ENCODE measurements at places on chromosomes 7 and 10.

DNA sequence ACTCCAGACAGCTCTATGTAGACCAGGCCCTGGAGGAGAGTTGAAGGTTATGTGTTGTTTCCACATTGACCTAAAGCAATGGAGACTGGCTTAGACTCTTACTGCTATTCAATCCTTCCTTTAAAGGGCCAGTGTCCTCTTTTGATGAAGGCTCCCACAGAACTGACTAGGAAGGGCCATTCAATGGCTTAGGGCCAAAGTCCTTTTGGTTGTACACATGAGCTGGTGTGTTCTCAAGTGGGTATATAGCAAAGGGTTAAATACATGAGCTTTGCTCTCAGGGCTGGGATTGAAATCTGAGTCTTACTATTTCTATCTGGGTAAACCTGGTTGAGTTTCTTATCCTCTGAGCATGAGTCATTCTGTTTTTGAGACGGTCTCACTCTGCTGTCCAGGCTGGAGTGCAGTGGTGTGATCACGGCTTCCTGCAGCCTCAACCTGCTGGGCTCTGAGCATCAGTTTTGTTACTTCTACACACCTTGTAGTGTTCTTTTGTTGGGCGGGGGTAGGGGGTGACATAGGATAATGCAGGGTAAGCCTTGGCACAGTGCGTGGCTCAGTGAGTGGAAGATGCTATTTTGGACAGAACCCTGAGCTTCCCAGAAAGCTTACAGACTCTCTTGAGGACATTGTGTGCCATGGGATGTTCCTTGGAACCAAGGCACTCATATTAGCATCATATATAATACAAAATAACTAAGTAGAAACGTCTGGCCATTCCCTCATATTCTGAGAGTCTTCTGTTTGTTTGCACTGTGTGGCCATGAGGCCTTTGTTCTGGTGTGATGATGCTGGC lies 90.1 kb downstream of the ABCC2 start:
- no peak for DNase-seq

- no peak for DNase-seq
These were observed 20.4 kb upstream of the FIGNL1 start for GRCh38 chr7:50470250-50471163.

- no peak for DNase-seq
These were observed 45.4 kb downstream of the FAM53B start for GRCh38 chr10:124698545-124699469.

DNA sequence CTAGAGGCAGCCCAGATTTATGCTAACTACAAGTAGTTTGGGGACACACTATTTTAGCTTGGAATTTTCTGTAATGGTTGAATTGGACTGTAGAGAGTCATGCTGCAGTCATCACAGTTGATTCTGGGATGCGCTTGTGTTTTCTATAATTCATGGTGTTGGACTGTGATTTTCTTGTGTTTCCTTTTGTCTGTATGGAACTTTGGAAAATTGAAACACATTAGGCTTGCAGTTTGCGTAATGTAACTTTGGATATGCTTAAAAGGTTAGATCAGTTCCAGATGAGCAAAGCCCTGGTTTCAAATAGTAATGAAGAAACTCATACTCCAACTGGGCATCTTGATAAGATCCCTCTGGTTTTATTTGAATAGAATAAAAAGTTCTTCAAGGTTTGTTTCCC lies 502.2 kb downstream of the ARL4A start:
- no peak for DNase-seq

DNA sequence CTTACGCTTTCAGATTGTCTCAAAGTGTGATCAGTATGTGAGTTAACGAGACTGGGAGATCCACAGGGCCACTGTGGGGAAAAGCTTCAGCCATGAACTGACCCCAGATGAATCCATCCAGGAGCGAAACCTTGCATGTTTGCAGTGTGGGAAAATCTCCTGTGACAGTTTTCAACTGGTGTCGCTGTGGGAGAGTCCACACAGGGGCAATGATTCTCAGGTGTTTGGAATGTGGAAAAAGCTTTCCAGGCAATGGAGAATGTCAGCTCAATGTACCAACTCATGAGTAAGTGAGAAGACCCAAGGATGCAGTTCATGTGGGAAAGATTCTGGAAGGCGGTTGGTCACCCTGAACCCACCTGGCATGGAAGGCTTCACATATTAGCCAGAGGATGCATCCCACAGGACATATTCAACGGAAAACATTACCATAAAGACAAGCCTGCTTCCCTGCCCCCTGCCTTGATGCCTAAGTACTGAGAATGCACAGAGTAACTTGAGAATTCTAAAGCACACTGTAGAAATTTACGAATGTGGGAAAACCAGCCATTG lies 204.1 kb upstream of the BMPER start:
- no peak for DNase-seq

DNA sequence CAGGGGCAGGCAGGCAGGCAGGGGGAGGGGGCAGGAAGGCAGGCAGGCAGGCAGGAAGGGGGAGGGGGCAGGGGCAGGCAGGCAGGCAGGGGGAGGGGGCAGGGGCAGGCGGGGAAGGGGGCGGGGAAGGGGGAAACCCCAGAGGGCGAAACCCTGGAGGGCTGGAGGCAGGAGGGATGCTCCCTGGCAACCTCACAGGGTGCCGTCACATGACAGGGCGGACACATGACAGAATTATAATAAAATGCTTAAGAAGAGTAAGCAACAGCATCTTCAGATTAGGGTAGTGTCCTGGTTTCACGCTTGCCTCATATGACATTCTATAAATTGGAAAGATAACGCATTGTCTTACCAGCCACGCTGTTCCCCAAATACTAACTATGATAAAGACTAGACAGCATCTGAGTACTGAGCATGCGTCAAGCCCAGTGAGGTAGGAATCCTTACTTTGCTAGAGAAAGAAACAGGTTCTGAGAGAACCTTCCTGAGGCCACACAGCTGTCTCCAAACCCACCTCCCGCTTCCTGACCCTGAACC lies 131.6 kb downstream of the DIP2C start:
- no peak for DNase-seq

DNA sequence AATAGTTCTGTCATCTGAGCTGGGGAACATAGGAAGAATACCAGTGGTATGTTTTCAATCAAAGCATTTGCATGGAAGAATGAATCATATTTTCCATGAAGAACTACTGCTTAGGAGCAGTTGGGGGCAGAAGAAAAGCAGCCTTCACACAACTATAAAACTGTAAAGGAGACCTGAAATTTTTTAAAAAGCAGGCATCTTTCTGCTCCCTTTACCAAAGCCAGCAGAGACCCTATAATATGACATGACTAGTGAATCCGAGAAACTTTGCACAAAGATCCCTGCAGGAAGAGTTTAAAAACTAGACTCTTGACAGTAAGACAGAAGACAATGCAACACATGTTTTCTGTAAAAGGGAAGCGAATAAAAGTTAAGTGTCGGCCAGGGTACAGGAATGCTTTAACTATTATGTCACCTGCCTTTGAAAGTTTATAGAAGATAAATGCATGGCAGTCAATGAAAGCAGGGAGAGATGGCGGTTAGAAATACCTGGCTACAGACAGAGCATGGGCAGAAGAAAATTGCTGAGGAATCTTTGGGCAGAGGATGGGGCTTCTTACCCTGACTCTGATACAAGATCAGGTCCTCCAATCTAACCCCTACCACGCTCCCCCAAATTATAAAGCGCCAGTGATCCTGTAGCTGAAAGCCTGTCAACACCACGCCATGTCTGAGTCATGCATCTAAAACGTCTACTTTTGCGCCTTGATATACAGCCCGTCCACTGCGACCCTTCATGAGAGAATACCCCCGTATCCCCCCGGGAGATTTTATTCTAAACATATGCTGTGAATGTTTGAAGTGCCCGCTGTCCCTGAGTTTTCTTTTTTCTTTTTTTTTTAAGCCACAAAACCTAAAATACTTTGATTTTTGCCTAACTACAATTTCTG lies 93.1 kb downstream of the GLI3 start:
- DNase-seq: no peak

GRCh38 chr10:86795353-86795752 lies 38.9 kb downstream of the BMPR1A start:
- no peak for DNase-seq
